ENCODE measurements at places on chromosomes 3 and 15. TPM values are rescaled to one million over a fixed set of nuclear protein-coding genes. Genes with fewer than 3 reads are reported as not detected.

DNA sequence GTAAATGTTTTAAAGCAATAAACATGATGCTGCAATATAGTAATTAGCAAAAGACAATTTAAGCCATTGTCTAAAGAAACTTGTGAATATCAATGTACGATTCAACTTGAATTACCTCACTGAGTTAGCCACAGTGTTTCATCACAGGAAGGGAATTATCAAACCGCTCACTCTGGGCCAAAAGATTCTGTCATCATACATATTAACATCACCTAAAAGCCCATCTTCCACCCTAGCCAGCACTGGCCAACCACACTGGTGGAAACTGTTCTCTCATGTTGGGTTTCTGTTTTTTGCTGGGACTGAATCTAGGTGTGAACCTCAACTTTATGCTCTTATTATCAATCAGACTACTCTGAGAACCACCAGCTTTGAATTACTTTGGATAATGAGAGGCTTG, 497.7 kb upstream of the THBS1 start:
- no peak for DNase-seq

- no peak for DNase-seq
These were observed 267.7 kb downstream of the CHL1 start for GRCh38 chr3:464255-464654.

- DNase-seq: no peak
These were observed 141.9 kb downstream of the P3H2 start for GRCh38 chr3:189978753-189979152.

- DNase-seq: no peak
These were observed 35.4 kb upstream of the RBMS3 start for GRCh38 chr3:29245441-29245840.

DNA sequence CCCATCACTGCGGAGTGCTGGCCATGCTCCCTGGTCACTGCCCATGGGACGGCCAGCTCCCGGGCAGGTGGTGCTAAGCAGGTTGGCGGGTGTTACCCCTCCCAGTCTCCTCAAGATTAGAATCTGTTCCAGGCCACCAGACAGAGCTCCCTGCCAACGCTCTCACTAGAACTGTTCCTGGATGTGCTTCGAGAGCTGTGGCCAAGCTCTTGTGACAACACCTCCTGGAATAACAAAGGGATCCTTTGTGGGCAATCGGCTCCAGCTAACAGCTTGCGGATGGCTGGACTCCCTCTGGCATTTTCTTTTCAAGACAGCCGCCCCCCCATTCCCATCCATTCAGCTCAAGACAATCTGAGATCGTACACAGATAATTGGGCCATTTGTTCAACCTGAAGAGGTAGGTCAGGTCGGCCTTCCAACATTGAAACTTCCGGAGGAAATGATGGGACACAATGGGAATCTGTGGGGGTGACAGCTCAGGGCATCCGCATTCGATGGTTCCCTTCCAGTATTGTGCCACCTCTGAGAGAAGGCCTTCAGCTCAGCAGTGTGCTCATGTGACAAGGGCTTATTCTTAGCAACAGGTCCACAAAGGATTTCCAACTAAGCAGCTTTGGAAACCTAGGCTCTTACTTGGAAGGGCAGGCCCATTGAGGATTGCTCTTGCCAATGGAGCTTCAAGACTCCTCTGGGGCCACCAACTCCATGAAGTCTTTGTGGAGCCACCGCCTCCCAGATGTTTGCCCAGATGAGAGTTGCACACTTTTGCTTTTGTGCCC, 11.6 kb upstream of the EPHB3 start:
- DNase-seq: no peak

GRCh38 chr3:125375950-125376679, 990 bp upstream of the ZNF148 start:
- no peak for DNase-seq

GRCh38 chr3:125024817-125025216, 31.0 kb downstream of the HEG1 start:
- DNase-seq: no peak

The SNAPC5 gene
- 36.6 TPM for total RNA-seq

DNA sequence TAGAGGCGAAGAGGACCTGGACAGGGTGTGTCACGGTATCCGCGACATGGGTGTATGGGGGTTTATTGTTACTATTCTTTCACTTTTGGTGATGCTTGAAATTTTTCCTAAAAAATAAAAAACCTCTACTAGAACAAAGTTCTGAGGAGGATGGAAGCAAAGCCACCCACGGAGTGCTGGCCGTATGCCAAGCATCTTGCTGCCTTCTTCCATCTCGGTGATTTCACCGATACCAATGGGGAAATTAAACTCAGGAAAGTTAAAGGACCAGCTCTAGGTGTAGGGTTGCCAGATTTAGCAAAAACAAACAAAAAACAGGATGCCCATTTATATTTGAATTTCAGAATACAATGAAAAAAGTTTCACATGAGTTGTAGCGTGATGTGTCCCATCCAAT, 33.9 kb downstream of the SMAD6 start:
- DNase-seq: no peak

- no peak for DNase-seq
These were observed 211.9 kb downstream of the ULK4 start for GRCh38 chr3:41749988-41750387.

DNA sequence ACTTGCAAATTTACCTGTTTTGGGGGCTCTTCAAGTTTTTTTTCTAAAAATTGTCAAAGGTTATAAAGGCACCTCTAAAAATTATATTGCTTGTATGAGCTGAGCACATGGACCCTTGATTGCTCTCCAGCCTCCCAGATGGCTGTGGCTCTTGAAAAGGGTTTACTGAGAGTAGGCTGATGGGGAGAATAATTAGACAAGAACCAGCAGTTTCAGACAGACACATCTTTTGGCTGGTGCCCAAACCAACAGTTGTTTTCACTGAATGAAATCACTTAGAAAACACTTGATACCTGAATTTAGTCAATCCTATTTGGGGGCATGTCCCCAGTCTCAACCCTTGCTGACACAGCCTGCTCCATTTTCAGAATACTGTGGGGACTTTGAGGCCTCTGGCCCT, 217.6 kb downstream of the KBTBD8 start:
- no peak for DNase-seq

DNA sequence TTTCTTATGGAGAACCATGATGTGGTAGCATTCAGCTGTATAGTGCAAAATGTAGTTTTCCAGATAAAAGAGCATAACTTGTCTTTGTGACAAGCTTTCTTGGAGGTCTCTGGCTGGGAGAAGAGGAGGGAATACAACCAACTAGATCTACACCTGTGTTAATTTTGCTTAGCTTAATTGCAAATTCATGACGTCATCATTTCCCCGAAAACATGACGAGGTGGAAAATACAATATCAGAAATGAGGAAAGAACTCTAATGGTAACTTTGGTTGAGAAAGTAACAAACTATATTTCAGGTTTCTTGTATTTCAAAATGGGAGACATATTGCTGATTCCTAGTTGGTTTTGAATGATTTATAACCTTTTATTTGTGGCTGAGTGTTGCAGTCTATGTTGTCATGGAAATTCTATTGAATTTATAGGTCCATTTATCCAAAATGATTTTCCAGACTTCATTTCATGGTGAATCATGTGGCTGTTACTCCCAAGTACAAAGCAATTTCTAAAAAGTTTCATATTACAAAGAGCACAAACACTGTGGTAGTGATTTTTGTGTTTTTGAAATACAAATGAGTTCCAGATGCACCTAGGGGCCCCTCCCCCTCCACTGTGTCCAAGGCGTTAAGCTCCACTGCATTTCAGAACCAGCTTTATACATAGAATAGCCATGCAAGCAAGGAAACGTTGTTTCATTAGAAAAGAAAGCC, 307.2 kb downstream of the FEZF2 start:
- no peak for DNase-seq

DNA sequence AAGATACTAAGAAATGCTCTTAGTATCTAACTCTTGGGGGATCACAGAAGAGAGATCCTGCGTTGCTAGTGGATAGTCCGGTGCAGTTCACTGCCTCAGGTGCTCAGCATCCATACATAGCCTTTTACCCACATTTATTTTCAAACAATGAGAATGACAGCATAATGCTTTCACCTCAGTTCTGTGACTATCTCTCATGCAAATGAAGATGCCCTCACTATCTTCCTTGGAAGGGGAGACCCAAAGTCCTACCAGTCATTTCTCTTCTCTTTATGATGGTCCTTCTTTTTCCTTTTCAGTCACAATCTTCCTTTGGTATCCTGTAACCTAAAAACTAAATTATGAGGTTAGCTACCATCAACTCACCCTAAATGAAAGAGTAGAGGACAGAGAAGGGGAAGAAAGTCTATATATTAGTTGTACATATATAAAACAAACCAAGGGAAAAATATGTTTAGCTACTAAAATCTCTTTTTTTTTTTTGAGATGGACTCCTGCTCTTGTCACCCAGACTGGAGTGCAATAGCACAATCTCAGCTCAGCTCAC, 30.9 kb upstream of the SLC28A2 start:
- DNase-seq: no peak

- DNase-seq: no peak
These were observed 325.5 kb downstream of the SATB1 start for GRCh38 chr3:18099611-18100010.

The ZNF774 gene
- 0.78 TPM for total RNA-seq

DNA sequence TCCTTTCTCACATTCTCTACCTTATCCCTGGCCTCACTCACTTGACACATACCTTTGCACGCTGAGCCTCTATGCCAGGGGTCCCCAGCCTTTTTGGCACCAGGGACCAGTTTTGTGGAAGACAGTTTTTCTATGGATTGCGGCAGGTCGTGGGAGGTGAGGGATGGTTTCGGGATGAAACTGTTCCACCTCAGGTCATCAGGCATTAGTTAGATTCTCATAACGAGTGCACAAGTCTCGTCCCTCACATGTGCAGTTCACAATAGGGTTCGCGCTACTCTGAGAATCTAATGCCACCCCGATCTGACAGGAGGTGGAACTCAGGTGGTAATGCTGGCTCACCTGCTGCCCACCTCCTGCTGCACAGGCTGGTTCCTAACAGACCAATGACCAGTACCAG, 112.5 kb upstream of the EIF1B start:
- no peak for DNase-seq

The CD80 gene
- total RNA-seq: 0.44 TPM

DNA sequence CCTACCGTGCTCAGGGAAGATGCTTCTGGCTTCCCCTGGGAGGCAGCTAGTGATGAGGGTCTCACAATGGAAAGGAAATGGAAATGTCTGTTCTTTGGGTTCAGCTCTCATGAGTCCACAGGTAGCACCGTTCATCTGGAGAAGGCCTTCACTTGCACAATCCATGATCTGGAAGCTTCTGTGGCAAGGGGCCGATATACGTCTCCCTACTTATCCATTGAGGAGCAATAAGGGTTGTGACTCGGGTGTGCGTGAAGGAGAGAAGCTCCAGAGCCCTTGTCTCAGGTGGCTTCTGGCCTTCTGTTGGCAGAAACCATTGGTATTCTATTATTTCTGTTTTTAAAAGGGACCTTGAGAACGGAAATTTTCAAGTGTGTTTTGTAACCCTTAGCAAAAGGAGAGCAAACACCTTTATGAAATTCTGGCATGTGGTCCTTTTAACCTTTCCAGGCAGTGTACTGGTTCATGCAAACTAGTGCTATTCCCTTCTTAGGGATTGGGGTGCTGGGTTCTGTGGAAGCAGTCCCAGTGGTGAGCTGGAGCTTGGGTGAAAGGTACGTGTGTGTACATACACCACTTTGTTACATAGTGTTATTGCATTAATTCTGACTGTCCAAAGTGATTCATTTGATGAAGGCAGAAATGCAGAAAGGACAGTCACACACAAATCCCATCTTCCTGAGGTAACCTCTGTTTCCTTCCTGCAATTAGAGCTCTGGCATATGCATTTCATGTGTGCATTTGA, 32.5 kb downstream of the KLF13 start:
- no peak for DNase-seq

DNA sequence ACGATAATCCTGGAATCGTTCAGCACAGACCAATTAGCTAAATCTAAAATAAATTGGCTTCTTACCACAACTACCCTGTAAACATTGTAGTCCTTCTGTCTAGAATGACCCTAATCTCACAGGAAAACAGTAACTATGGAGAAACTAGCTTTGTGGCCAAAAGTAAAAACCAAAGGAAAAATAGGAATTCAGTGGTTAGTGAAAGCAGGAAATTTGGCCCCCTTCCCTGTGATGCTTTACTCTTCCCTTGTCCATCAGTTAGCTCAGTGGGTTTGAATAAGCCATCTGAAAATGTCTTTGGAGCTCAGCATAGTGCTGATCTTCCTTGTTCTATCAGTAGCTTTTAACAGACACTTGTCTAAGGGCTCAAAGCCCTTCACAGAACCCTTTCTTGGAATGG, 1.6 kb downstream of the NMD3 start:
- no peak for DNase-seq

DNA sequence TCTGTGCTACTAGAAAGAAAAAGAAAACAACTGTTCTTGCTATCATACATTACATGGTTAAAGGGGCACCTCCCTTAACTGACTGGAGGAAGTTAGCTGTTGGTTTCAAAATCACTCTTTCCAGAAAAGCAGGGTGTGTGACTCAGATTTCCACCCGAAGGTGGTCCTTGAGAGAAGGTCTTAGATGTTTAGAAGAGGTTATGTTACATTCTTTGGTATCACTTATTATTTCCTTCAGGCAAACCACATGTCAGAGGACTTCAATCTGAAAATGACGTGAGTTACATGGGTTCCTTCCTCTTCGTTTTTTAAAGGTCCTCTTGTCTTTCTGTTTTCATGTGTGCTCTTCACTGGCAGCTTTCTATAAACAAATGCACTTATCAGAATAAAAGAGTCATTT, 307.9 kb upstream of the CBLB start:
- DNase-seq: peak; percentile 70

DNA sequence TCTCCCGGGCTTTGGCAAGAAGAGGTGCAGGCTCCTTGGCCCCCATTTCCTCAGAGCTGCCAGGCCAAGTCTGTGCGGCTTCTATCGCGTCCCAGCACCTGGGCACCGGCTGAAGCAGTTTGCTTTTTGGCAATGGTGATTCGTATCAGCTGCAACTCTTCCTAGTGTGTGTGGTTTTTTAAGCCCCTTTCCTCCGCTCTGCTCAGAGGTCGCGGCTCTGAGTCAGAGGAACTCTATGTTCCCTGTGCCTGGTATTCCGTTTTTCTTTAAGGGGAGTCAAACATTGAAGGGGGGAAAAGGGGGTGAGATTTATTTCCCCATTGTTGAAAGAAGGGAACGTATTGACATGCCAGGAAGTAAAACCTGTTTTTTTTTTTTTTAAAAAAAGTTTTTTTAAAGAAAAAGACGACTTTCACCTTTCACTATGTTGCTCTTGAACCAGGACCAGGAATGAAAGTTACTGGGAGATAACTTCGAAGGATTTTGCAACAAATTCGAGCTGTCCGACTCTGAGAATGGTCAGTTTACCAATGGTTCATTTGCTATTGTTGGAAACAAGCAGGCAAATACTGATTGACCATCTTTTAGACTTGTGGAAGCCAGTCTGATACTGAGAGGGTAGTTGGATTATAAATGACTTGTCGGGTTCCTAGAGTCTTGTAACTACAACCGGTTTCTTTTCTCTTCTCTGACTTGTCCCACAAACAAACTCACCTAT, 1.1 kb downstream of the ARMC8 start:
- peak; percentile 59 for DNase-seq
